ENCODE measurements at places on chromosomes 2 and 18. TPM values are rescaled to one million over a fixed set of nuclear protein-coding genes. Genes with fewer than 3 reads are reported as not detected.

Gene ITGB6
- total RNA-seq = not detected

Gene CD302
- total RNA-seq = 13.1 TPM

Gene REG1B
- total RNA-seq = not detected

Gene DLGAP1
- total RNA-seq = 0.09 TPM

Gene SCN7A
- not detected for total RNA-seq

Gene ADI1
- total RNA-seq = 59.2 TPM

Gene ANTXR1
- total RNA-seq = 0.52 TPM

Gene RNU2-63P
- 93.7 TPM for total RNA-seq

Gene VIT
- under 0.01 TPM for total RNA-seq

Gene SDC1
- 5.3 TPM for total RNA-seq

Gene LDAH
- 15.5 TPM for total RNA-seq

Gene LMAN1
- 97.9 TPM for total RNA-seq

Gene CFC1
- not detected for total RNA-seq

Gene ZNF385B
- not detected for total RNA-seq

Gene ATP6V1B1
- not detected for total RNA-seq

Gene RIT2
- total RNA-seq = not detected

Gene SOWAHC
- 9.9 TPM for total RNA-seq

Gene WDR54
- 30.2 TPM for total RNA-seq

Gene CD8B2
- not detected for total RNA-seq

Gene IL1RL1
- total RNA-seq = under 0.01 TPM

Gene TMEM247
- not detected for total RNA-seq

Gene ST3GAL5
- total RNA-seq = 3.0 TPM

Gene NGEF
- under 0.01 TPM for total RNA-seq

Gene CCDC68
- total RNA-seq = 0.34 TPM

Gene SERPINB7
- 0.22 TPM for total RNA-seq
